ENCODE measurements at places on chromosomes 11 and 22.

- DNase-seq = no peak
These were observed 574.4 kb downstream of the OPCML start for GRCh38 chr11:132957881-132958280.

DNA sequence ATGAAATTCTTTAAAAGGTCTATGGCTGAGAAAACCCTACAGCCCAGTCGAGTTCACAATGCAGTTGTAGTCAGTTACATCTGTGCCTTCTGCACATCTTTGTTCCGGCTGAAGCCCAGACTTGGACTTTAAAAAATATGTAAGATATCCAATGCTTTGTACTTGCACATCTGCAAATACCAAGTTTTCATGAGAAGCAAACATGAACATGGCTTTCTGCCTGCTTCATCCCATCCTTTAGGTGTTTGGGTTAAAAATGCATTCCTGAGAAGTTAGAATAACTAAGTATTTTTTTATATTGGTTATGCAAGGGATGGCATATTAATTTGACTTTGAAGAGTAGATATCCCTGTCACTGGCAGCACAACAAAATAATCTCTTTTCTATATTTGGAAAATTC lies 528.4 kb downstream of the METTL15 start:
- no peak for DNase-seq

GRCh38 chr11:113505541-113506375 lies 30.6 kb upstream of the DRD2 start:
- no peak for DNase-seq

GRCh38 chr11:65802841-65803240 lies 16.0 kb downstream of the OVOL1 start:
- DNase-seq = no peak

DNA sequence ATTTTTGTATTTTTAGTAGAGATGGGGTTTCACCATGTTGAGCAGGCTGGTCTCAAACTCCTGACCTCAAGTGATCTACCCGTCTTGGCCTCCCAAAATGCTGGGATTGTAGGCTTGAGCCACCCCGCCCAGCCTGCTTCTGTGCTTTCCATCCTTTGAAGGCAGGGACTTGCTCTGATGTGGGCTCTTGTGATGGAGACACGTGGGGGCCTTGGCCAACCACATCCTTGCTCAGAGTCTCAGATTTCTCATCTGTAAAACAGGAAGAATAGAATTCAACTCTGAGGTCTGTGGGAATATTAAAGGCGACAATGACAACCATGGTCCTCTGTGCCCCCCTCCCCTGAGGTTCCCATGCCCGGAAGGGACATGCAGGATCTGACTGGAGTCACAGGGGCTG lies 3.8 kb upstream of the GGA1 start:
- no peak for DNase-seq

GRCh38 chr22:50025993-50026392 lies 13.4 kb upstream of the IL17REL start:
- DNase-seq = no peak

DNA sequence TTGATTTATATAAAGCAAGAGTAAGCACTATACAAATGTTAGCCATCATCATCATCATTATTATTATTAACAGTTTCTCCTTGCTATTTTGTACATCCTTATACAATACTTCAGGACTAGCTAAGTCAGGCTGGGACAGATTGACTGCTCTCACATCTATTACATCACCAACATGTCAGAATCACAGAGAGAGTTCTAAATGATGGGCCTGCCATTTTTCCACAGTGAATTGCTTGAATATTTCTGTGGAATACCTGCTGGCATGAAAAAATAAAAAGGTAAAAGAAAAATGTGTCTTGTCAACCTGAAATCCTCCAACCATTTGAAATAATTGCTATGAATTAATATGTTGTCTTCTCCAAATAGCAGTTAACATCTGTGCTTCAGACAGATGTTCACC lies 1311.3 kb downstream of the FAM181B start:
- no peak for DNase-seq

GRCh38 chr11:31875866-31876560 lies 64.9 kb upstream of the PAX6 start:
- DNase-seq = no peak

GRCh38 chr11:117923773-117924172 lies 5.4 kb downstream of the TMPRSS13 start:
- DNase-seq = no peak

All from NCI-H1436 treated with DMSO at 0.1 percent for 48 hours (cell line).